ENCODE measurements at places on chromosomes 2 and 18.

DNA sequence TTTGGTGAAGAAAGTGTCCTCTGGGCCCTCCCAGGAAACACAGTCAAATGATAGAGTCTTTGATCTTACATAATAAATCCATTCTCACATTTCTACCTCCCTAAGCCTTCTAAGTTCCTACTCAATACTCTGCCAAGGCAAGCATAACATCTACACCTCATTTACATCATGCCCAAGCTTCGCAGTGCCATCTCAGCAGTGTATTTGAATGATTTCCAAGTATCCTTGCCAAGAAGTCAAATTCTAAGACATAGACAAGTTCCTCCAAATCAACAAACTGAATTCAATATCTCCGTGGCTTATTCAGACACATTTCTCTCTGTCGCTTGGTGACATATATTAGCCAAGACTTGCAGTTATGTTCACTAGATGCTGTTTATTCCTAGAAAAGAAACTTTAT is 8.1 kb upstream of the MLPH start:
- DNase-seq, result no peak

GRCh38 chr2:16860627-16861026 is 195.0 kb upstream of the CYRIA start:
- no peak for DNase-seq

GRCh38 chr18:27049969-27050368 is 135.1 kb downstream of the CHST9 start:
- no peak for DNase-seq

- no peak for DNase-seq
Observed at GRCh38 chr18:48374423-48375149, 34.6 kb downstream of the ZBTB7C start.

- no peak for DNase-seq
Observed at GRCh38 chr18:77433076-77433475, 183.4 kb downstream of the GALR1 start.

- DNase-seq, result no peak
Observed at GRCh38 chr2:217849154-217849975, 153.4 kb downstream of the TNS1 start.

DNA sequence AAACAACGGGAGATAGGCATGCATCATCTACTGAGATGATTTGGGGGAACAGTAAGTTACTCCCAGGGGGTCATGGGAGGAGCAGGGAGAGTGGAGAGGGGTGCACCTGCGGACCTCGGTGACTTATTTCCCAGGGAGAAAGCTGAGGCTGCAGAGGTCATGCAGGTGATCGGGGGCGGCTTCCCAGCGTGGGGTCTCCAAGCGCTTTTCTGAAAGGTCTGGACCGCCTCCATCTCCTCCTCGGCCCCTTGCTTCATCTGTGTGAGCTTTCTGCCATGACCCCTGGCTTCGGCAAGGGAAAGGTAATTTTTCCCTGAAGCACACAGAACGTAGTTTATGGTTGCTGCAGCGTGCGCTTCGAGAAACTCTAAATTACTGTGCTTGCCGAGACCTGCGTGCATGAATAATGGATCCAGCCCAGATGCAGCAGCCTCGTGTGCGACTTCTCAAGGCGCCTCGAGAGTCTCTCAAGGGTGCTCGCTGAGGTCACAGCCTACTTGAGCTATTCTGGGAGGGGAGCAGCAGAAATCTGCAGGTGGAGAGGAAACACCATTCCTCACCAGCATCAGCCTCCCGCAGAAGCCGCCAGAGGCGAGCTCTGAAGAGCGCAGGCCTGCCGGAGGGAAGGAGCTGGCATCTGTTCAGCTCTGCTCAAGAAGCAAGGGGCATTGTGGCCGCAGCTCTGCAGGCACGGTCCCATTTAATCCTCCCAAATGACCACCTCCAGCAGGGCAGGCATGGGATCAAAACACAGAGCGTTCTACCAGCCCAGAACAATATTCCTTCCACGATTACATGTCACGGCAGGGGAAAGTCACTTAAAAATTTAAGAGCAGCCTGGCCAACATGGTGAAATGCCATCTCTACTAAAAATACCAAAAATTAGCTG is 308.4 kb upstream of the MYT1L start:
- DNase-seq, result no peak

GRCh38 chr2:121501554-121501953 is 29.1 kb upstream of the RNU4ATAC start:
- no peak for DNase-seq

DNA sequence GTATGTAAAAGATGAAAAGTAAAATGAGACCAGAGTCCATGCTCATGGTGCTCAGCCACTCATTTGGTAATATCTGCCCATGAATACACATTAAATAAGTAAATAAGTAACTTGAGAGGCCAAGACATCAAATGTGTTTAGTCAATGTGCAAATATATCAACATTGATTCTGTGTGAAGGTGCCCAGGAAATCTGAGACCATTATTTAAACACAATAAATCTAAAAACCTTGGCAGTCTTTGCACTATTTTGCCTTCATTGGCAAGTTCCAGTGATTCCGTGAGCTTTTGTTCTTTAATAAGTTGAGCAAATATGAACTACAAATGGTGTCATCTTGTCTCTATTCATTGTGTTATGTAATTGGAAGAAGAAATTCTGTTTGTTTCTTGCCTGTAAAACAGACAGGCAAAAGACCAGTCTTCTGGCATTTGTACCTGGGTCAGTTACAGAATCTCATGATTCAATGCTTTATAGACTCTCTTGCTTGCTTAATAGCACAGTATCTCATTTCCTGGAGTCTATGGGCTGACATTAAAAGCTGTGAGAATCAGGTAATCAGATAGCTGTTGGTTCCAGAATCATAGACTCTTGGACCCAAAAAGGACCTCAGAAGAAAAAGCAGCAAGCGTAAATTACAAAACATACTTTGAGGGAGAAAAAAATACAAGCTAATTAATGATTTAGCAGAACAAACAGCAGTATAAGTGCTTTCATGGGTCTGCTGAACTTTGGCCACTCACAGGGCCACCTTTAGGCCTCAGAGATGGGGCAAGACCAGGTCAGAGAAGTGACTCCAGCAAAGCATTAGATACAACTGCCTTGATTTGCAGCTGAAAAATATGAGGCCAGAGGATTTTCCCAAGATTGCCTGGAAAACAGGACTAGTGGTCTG is 20.0 kb upstream of the SERPINB3 start:
- DNase-seq, result no peak

DNA sequence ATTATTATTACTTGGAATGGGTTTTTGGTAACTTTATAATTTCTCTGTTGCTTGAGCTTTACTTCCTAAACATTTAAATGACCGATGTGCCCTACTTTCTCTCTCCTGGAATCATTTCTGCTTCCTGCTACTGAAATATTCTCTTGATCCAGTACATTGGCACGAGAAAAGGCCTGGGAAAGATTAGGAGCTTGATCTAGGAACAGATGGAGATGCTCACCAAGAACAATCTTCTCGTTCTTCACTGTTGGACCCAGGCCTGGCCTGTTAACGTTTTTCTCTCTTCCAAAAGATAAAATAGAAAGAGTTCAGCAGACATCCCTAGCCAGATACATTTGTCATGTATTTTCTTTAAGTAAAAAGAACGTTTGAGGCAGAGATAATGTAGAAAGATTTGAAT is 1356.8 kb upstream of the CRIM1 start:
- no peak for DNase-seq

- DNase-seq, result no peak
Observed at GRCh38 chr2:19216676-19217602, 141.5 kb downstream of the OSR1 start.

DNA sequence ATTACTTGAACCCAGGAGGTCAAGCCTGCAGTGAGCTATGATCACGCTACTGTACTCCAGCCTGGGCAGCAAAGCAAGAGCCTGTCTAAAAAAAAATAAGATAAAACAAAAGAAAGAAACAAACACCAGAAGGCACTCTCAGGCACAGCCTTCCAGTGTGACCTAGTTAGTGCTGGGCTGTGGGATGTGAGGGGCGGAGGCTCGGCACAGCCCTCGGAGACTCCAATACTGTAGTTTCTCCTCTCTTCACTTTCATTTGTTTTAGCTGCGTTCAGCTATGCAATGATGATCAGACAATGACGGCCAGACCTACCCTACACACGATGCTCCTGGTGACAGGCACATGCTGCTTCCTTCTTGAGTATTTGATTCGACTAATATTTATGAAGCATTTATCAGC is 127.7 kb downstream of the SOCS6 start:
- no peak for DNase-seq

GRCh38 chr18:43393174-43393573 is 115.9 kb upstream of the SYT4 start:
- DNase-seq, result no peak

GRCh38 chr18:75638223-75638775 is 210.8 kb upstream of the SMIM21 start:
- no peak for DNase-seq

DNA sequence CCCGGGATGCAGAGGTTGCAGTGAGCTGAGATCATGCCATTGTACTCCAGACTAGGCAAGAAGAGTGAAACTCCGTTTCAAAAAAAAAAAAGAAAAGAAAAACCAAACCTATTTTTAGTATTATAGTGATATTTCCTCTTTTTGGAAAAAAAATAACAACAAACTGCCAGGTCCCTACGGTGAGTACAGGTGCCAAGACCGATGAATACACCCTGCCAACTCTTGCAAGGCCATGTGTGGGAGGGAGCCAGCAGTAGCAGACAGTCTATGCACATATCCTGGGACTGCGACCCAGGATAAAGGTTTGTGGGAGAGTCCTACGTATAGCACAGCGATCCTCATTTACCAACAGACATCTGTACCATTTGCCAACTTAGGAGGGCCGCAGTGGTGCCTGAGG is 69.6 kb upstream of the DNMT3A start:
- DNase-seq, result no peak

DNA sequence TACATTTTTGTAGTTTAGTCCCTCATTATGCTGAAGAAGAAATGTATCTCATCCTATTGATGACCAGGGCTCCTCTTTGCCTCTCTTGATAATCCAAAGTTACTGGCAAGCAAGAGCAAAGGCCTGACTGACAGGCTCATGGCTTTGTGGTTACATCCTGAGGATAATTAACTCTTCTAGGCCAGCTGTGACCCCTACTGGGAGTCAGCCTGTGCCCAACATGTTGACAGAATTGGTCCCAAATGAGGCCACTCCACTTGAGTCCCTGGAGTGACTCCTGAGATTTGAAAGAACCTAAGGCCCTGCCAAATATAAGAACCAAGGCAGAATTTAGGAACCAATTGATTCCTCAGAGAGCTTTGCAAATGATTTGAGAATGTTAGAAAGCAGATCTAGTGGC is 973.8 kb upstream of the CELF4 start:
- DNase-seq, result no peak

GRCh38 chr2:119389615-119390306 is 23.0 kb downstream of the DBI start:
- no peak for DNase-seq

DNA sequence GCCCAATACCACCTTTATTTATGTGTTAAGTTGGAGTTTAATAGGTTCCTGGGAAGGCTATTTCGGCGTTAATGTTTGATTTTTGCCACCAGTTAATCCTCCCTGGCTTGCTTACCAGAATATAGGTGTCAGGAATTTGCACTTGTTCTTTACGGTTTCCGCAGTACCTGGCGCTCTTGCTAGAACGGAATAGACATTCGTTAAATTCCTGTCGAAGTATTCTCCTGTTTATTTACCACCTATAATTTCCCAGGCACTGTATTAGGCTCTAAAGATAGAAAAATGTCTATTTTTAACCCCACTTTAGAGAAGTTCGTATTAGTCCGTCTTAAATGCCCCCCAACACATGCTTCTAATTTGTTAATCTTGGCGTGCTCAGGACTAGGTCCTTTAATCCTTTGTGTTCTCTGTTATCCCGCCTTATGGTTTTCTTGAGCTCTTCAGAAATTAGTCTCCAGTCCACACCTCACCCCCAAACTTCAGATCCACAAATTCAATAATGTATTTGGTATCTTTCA is 575 bp downstream of the CCDC150 start:
- DNase-seq, result no peak

Measured in activated CD4-positive, alpha-beta T cell treated with anti-CD3 and anti-CD28 coated beads for 1 hour (primary cell).